ENCODE measurements at places on chromosomes 1 and 21.
A peak's percentile ranks its signal among the peaks of the same experiment; 100 is the strongest.

- DNase-seq = no peak
Observed at GRCh38 chr1:207306603-207307002, 14.9 kb upstream of the CD55 start.

DNA sequence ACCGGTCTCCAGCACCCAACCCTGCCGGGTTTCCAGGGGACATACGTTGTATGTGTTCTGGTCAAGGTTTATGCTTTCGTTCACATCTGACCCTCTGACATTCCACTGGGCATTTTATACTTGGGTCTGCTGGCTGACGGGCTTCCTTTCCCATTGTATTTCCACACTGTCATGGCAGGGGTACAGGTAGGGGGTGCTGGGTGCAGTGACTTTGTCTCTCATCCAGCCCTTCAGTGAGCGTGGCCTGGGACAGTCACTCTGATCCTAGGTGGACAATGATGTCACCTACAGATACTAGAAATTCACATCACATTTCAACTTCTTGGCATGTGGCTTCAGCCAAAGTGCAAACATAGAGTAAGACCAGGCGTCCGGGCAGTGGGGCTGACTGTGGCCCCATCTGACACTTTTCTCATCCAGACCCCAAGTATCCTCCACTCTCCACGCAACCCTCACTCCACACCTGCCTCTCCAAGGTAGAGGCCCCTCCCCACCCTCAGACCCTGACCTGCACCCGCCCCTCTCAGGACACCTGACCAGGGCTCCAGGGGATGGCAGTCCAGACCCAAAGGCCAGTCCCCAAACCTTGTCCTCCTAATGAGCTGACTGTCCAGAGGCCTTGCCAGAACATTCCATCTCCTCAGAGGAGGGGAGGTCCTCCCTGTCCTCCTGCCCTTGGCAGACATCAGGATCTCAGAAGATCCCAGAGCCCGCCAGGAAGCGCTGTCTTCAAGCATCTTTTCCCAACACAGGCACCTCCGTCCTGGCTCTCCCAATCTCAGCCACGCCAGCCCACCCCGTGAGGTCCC, 743 bp upstream of the KRTAP10-10 start:
- DNase-seq = no peak

DNA sequence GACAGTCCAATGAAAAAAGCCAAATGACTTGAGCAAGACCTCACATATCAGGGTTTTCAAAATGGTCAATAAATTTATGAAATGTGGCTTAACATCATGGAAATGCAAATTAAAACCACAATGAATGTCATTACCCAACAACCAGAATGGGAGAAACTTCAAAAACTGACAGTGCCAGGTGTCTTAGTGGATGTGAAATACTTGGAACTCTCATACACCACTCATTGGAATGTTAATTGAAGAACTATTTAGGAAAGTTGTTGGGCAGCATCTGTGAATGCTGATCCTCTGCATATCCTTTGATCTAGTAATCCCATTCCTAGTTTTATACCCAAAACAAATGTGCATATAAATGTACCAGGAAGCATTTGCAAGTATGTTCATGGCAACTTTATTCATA, 19.2 kb upstream of the BACH1 start:
- DNase-seq = no peak

DNA sequence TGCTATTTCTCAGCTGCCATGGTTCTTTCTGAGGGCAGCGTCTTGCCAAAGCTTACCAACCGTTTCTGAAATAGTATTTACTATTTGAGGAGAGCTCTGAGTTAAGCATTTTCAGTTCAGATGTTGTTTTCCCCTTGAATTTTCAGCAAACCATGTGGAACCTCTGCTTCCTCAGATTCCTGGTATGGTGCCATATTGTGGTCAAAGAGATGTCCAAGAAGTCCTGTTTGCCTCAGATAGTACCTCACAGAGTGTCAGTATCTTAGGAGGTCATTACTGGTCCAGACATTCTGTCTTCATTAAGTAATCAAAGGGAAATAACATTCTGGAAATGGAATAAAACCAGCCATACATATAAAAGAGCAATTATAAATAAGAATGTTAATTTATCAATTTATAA, 36.6 kb downstream of the VANGL2 start:
- DNase-seq = no peak

- no peak for DNase-seq
Observed at GRCh38 chr21:17391811-17392340, 121.0 kb upstream of the CXADR start.

- DNase-seq = no peak
Observed at GRCh38 chr1:203048555-203049051, 22.3 kb downstream of the PPFIA4 start.

- DNase-seq = no peak
Observed at GRCh38 chr21:30882866-30883597, 1.7 kb upstream of the KRTAP11-1 start.

DNA sequence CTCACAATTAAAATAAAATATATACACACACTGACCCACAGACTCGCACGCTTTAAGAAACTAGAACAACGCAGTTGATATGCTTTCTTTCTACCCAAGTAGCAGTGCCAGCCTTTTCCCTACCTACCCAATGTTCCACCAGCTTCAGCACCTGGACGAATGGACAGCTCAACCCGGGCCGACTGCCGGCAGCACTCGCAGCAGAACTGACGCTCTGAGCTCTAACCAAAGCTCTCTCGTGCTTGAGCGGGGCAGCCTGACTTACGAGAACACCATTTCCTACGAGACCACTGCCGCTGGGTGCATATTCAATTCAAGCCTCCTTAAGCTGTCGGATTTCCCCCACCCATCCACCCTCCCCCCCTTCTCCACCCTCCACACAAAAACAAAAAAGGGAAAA, 127.4 kb upstream of the DPYD start:
- peak; percentile 46 for DNase-seq

DNA sequence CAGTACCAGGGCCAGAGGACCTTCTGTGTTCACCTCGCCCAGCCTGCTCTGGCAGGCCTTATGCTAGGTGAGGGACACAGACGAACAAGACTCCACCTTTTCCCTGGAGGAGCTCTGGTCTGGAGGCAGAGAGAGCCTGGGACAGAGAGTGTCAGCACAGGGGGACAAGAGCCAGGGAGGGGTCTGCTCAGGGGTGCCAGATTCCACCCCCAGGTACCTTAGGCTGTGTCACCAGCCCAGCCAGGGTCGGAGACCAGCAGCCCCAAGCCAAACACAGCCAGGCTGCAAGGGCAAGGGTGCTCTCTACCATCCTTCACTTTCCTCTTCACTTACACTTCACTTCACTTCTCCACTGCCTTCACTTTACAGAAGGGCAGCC, 4.3 kb upstream of the LRP8 start:
- DNase-seq = no peak

DNA sequence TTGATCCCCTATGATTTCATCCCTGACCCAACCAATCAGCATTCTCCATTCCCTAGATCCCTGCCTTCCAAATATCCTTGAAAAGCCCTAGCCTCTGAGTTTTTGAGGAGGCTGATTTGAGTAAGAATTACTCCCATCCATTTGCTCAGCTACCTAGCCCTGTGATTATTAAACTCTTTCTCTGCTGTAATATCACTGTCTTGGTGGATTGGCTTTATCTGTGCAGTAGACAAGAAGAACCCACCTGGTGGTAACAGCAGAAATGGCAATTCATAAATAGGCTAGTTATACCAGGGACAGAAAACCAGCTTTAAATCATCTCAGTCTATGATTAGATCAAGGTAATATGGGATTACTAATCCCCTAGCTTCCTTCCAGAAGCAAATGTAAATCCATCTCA, 13.0 kb downstream of the IL20 start:
- DNase-seq = no peak

DNA sequence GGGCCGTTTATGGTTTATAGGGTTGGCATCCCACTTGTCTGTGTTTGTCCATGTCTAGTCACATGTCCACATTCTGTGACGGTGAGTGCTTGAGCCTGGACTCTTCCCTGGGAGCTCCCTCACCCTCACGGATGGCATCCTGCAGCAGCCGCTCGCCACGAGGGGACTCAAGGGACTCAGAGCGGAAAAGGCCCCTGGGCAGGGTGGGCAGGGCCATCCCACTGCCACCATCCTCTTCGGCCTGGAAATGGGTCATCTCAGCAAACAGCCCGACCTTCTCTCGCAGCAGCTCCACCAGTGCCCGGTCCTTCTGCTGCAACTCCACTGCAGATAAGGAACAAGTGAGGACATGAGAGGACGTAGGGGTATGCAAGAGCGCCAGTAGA, 11.1 kb downstream of the RXFP4 start:
- DNase-seq = no peak

- DNase-seq = no peak
Observed at GRCh38 chr1:55262822-55263221, 47.7 kb upstream of the USP24 start.

DNA sequence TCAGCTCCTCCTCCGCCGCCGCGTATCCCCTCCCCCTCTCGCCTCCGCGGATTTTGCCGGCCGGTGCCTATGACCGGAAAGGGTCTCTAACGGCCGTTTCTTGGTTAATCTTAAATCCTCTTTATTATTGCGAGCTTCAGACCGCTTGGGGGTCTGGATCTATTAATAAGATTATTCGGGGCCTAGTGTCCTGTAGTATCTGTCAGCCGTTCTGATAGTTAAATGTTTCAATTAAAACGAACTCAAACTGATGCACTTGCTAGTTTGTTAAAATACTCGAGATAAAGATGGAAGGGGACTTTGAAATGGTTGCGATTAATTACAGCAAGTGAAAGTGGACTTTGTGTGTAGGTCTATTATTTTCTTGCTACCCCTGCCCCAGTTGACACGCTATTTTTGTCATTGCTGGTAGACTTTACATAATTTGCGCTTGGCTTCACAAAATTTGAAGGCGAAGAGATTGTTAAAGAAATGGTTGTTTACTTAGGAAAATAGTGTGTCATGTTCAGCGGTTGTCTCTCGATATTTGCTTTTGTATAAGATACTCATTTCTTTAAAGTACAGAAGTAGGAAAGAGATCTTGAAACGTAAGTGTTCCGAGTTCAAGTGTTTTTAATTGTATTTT, 779 bp downstream of the SON start:
- DNase-seq = no peak

GRCh38 chr1:109671067-109671466, 3.2 kb downstream of the GSTM2 start:
- no peak for DNase-seq
